ENCODE measurements at places on chromosomes 5 and 9.
A peak's percentile ranks its signal among the peaks of the same experiment; 100 is the strongest.

DNA sequence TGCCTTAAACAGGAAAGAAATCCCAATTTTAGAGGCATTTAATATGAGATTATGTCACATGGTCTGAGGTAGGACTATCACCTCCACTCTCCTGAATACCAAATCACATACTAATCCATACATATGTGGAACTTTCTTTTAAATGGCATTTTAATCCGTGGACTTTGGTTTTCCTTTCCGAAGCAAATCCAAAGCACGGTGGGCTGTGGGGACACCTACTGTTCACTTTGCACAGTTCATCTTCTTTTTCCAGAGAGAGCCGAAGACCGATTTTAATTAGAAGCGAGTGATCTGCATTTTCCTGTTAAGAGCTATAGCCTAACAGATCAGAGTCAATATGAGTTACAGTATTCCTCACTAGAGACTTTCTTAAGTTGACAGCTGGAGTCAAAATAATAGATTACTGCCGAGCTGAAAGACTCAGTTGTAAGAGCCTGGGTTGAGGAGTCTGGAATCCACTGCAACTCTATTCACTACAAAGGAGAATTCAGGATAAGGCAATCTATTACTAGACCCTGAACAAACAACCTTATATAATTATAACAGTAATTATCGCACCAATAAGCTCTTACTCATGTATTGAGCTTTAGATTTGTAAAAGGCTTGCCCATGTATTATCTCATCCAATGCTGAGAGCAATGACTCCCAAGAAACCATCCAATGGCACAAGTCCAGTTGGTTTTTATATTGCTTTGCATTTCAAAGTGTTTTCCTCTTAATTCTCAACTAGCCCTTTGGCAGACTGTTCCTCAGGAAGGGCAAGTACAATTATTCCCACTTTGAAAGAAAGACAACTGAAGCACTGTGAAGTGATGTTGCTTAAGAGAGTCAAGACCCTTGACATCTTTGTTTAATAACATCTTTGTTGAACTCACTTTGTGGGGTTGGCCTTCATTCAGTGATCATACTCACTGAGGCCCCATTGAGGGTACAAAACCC is 144.7 kb downstream of the TRPM6 start:
- DNase-seq, result peak; percentile 54

DNA sequence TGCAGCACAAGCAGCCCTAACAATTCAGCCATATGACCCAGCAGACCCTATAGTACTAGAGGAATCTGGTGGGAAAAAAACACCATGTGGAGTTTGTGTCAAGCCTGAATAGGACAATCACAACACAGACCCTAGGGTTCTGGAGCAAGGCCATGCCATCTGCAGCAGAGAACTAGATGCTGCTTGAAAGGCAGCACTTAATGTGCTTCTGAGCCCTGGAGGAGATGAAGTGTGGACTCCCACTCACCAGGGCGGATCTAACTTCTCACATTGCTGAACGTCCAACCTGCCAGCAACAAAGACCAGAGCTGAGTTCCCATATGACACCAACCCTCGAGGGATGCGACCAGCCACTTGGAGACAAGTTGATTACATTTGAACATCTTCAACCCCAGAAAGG is 43.2 kb downstream of the GABBR2 start:
- DNase-seq, result no peak

GRCh38 chr5:54872810-54873209 is 112.6 kb downstream of the ESM1 start:
- DNase-seq, result no peak

- no peak for DNase-seq
These were observed 181.7 kb upstream of the RIOK2 start for GRCh38 chr5:97364731-97365130.

- no peak for DNase-seq
These were observed 46.5 kb upstream of the GDNF start for GRCh38 chr5:37886242-37886905.

DNA sequence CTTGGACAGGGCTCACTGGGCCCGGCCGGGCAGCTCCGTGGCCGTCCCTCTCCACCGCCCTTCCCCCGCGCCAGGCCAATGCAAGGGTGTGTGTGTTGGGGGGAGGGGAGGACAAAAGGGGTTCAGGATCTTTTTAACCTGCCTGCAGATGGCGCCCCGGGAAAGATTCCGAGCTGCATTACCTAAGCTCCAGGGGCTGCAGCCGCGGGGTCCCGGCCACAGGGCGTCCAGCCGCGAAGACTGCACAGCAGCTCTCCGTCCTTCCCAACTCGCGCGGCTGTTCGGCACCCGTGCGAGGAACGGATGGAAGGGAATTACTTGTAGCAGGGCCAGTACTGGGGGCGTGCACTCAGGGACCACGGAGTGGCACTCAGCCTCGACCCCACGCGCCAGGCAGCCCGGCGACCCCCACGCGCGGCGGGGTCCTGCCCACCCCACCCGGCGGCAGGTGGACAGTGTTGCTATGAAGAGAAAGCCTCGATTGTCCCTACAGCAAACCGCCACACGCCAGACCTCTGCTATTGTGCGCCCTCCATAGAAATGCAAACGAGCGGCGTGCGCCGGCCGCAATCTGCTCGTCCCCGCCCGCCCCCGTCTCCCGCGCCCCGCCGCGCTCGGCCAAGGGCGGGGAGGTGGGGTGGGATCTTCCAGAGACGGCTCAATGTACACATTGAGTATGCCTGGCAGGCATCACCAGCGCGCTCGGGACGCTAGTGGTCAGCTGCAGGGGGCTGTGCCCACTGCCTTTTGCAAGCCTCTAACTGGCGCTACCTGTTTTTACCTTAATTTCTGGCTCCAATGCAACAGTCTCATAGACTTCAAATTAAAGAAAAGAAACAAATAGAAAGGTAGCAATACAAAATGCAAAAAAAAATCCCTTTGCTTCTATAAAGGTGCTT is 796 bp upstream of the GADD45G start:
- DNase-seq, result peak; percentile 33

DNA sequence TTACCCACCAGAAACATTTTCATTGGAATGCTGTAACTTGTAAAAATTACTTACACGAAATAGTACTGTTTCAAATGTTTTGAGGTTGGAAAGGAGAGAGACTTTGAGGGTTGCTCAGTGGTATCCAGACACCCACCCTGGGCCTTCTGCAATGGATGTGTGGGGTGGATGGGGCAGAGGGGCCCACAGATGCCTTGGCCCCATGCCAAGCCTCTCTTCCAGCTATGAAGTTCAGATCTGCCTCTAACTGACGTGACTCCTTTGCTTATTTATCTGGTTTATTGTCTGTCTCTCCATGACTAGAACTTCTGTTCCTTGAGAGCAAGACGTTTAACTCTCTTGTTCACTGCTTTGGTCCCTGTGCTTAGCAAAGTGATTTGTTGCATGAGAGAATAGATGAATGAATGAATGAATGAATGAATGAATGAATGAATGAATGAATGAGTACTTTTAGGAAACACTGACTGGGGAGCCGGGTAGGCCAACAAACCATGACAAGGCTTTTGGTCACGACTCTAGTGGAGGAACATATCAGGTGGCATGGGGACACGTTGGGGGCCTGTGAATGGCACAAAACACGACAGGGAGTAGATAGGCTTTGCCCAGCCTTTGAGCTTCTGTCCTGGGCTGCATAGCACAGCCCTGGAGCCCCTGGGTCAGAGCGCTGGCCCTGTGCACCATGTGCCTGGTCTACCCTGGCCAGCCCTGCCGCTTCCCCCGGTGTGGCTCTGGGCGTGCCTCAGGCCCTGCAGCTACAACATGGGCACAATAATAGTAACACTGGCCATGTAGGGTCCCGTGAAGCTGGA is 31.8 kb downstream of the AK8 start:
- no peak for DNase-seq

- DNase-seq, result no peak
These were observed 20.8 kb upstream of the KIF2A start for GRCh38 chr5:62284946-62285891.

- no peak for DNase-seq
These were observed 390.8 kb upstream of the PTGER4 start for GRCh38 chr5:40288800-40289485.

- DNase-seq, result no peak
These were observed 187.1 kb downstream of the FSTL4 start for GRCh38 chr5:133425222-133425621.

- DNase-seq, result peak; percentile 99
These were observed 2.0 kb downstream of the VCAN start for GRCh38 chr5:83473346-83474160.

- no peak for DNase-seq
These were observed 28.0 kb upstream of the SLC2A8 start for GRCh38 chr9:127368852-127369402.

- DNase-seq, result peak; percentile 83
These were observed 147.8 kb downstream of the MAST4 start for GRCh38 chr5:66744040-66744439.

GRCh38 chr5:16531063-16531648 is 65.6 kb upstream of the ZNF622 start:
- no peak for DNase-seq

DNA sequence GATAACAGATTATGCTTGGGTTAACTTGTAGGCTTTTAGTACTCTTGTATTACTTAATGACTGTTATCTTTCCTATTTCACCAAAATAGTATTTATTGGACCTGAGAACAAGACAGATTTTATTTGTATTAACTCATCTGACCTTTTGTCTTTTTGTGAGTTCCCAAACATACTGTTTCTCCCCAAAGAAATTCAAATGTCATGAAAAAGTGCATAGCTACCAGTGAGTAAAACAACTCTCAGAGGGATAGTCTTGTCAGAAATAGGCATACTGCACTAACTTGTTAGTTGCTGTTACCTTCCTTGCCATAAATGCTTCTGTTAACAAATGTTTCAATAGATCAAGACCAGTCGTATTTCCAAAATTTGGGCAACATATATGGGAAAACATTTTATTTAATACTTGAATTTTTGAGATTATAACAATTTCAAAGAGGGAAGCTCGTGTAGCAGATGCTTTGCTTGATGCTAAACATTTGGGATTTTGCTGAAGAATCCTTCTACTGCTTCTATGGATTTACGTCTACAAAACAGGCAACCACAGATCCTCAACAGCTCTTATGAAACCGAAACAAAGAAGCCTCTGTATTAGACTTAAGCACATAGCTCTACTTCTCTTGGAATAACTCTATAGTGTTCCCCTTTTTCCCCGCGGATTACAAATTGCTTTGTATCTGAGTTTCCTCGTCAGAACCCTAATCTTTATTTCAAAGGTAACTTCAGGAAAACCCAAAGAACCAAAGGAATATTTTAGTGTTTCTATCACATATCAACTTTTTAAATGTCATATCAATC is 248.8 kb downstream of the MCTP1 start:
- no peak for DNase-seq

- DNase-seq, result no peak
These were observed 220.0 kb downstream of the ESM1 start for GRCh38 chr5:54765165-54766028.

GRCh38 chr9:114005371-114006154 is 72.5 kb downstream of the AMBP start:
- DNase-seq, result no peak

- no peak for DNase-seq
These were observed 4.4 kb upstream of the QSOX2 start for GRCh38 chr9:136249877-136250559.

DNA sequence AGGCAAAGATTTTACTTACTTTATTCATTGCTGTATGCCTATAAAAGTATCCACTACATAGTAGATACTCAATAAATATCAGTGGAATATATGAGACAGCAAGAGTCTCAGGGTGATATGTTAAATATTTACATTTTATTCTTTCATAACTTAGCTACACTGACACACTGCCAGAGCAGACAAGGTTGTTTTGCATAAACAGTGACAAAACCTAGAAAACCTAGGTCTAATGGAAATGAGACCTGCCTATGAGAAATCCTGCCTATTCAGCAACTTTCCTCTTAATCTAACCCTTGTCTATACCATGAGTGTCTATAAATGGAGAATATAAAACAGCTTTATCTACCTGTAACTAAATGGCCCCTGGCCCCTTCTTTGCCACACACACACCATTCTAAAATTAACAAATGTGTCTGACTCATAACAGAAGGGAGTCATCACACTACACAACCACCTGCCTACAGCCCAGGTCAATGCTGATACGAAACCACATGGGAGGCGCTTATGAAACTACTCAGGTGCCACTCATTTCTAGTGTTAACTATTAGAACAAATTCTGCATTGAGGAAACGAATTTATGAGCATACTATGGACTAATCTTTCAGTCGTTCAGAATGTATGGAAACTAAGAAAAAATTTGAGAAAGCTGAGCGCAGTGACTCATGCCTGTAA is 60.3 kb downstream of the UBAP2 start:
- no peak for DNase-seq

DNA sequence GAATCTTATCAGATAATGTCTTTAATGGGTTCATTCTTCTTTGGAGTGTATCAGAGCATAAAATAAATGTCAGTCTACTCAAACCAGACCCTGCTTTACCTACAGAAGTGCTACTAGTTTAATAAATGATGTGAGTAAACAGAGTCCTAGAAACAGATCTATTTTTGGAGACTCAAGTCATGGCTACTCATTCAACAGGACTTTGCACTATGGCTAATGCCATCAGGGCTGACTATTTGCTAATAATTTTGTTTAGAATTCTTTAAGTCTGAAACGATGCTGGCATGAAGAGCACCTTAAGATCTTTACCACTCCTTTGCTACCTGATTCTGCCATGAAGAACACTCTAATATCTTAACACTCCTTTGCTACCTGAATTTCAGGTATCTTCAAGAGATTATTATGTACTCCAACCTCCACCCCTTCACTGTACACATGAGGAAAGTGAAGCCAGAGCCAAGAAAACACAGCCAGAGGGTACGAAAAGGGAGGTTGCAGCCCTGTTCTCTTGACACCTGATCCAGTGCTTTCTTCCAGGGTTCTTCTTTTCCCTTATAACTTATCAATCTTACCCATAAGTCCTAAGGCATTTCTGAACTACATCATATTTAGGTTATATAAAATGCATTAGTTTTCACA is 62.4 kb downstream of the ZNF608 start:
- no peak for DNase-seq

GRCh38 chr9:95845751-95846150 is 29.7 kb upstream of the ERCC6L2 start:
- no peak for DNase-seq

DNA sequence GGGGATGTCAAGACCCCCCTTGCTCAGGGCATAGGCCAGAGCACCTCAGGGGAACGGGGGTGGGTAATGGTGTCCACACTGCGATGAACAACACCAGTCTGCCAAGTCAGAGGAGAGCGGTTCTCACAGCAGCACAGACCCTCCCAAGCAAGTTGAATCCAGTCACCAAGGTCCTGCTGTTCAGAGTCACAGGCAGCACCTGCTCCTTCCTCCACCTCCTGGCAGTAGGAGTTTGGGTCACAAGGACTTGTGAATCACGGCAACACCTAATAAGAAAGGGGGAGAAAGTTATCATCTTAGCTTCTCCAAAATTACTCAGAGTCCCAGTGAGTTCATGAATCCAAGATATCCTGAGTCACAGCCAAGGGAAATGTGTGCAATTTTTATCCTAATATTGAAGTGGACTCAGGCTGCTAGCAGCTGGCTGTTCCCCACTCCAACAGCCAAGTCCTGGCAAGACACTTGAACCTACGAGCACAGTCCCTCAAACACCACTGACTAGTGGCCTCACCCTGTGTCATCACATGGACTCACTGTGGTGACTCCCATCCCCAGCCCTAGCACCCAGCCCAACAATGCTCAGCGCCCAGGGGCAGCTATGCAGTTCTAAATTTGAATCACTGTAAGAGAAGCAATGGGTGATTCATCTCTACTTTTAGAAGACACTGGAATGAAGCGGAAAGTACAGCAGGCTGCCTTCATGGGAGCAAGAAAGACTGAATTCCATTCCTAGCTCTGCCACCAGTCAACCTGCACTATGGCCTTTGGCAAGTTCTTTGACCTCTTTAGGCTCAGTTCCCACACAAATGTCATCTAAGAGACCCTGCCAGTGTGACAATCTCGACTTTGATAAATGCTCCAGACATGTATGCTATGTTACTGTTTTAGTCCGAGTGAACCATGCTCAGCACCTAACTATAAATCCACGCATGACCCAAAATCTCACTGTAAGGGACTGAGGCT is 113.7 kb downstream of the KLHL3 start:
- peak; percentile 37 for DNase-seq
